ENCODE measurements at places on chromosomes 7 and 10.

DNA sequence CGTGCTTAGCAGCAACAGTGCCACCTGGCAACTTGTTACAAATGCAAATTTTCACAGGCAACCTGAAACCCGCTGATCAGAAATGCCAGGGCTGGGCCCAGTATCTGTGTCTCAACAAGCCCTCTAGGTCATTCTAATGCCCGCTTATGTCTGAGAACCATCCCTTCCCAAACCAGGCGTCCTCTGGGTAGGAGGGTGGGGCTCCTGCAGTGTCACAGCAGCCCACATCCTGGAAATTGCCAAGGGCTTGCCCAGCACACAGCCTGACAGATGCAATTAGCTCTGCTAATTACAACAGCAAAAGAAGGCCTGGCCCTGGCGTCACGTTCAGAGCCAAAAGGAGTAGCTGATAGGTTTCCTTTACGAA is 15.9 kb downstream of the ITPRIP start:
- no peak for DNase-seq

DNA sequence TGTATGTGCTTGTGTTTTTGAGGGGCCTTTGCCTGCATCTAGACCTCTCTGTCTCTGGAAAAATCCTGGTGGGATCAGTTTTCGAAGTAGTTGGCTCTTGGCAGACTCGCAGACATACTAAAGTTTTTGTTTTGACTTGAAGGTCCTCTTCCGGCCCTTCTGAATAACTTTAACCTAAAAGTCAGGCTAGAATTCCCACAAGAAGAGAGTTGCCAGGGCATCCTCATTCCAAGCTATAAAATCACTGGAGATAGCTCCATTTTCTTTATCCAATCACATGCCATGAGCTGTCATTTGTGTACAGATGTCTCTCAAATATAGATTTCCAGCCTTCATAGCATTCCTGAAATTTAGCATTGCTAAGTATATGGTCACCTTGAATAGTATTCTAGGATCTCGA is 967.8 kb downstream of the LRMDA start:
- DNase-seq = no peak

GRCh38 chr10:86260564-86260963 is 106.0 kb downstream of the GRID1 start:
- DNase-seq = no peak

DNA sequence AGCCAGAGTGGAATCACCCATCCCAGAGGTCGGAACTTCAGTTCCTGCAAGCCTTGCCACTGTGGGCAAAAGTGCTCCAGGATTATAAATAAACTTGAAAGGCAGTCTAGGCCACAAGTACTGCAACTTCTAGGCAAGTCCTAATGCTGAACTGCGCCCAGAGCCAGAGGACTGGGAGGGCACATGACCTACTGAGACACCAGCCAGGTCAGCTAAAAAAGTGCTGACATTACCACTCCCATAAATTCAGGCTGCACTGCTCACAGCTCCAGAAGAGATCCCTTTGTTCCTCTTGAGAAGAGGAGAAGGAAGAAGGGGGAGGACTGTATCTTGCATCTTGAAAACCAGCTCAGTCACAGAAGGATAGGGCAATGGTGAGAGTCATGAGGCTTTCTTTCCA is 1084.1 kb upstream of the PHF14 start:
- no peak for DNase-seq

GRCh38 chr7:4807598-4808016 is 32.2 kb downstream of the AP5Z1 start:
- DNase-seq = no peak

Data from activated CD4-positive, CD25-positive, alpha-beta regulatory T cell treated with anti-CD3 and anti-CD28 coated beads, Interleukin-2, amount 50 U/mL, for 72 hours (primary cell).